AG04449 (cell line): ENCODE measurements at places on chromosomes 7 and 10.

GRCh38 chr7:118224521-118224920, at the start of gene ANKRD7:
TSS of gene ANKRD7 (plus strand) at chr7:118224704. CDS start at chr7:118224831, 127 bp downstream.
- no peak for DNase-seq

DNA sequence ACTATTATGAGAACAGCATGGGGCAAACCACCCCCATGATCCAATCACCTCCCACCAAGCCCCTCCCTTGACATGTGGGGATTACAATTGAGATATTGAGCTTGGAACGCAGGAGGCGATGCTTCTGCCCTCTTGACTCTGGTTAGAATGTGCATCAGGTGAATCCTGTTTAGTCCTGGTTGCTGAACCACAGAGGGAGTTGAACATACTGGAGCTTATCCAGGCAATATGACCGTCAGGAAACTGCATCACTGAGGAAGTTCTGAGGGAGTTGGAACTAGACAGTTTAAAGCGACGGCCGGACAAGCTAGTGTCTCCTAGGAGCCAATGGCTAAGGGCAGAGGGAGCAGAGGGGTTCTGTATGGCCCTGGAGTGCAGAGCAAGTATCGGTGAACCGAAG, 31.8 kb upstream of the GARS1 start:
- no peak for DNase-seq

GRCh38 chr7:129851809-129852208, 101.0 kb downstream of the UBE2H start:
- DNase-seq = no peak

- no peak for DNase-seq
These were observed 32.7 kb downstream of the LGI1 start for GRCh38 chr10:93790439-93790838.

- DNase-seq = no peak
These were observed 38.8 kb downstream of the ERLIN1 start for GRCh38 chr10:100146875-100147650.

DNA sequence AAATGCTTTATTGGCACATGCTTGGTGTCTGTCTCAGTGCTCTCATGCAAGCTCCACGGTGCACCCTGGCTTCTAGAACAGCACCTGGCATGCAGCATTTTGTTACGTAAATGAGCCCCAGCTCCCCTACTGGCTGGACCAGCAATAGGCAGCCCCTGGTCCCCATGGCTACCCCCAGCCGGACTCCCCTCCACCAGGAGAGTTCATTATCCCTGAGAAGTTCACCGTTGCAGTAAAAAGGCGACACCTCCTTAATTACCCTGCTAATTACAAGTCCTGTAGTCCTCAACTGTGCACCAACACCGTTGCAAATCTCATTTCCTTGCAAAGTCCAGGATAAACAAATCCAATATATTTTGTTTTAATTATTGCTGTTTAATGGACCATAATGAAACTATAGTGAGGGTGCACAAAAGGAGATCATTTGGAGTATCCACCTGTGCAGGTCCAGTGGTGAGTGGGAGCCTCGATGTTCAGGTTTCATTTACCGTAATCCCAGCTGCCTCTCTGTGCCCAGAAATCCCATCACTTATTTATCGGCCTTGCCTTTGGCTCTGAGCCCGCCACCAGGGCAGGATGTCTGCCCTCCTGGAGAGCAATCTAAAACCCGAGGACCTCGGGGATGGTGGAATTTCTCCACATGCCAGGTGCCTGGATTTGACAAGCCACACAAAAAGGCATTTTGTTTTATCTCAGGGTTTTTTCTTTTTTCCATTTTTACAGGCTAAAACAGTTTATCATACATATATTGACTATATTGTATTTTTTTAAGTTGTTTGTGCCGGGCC, 12.8 kb upstream of the DRGX start:
- DNase-seq = no peak

DNA sequence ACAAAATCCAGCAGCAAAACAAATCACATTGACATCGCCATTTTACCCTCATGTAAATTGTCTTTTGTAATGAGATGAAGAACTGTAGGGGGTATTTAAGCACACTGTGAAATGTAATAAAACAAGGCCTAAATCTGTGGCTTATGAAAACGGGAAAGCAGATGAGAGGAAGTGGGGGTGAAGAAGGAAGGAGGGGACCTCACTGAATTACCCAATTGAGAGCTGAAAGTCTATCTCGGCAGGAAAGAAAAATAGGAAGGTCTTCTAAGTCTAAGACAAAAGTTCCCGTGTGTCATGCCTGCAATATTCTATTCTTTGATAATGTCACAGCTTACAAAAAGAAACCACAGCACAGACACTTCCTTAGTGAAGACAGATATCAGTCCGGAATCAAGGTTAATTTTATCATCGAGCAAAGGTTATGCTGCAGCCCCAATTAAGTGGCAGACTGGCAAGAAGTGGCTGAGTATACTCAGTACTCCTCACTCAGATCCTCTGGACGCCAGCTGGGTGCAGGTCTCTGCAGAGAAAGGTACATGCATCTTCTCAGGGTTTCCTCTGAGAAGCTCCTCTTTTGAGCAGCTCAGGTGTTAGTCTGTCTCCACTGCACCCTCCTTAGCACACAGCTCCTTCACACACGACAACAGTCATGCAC, 239.7 kb downstream of the FANK1 start:
- DNase-seq = no peak

GRCh38 chr10:14531974-14532373, 201.2 kb upstream of the FRMD4A start:
- no peak for DNase-seq

DNA sequence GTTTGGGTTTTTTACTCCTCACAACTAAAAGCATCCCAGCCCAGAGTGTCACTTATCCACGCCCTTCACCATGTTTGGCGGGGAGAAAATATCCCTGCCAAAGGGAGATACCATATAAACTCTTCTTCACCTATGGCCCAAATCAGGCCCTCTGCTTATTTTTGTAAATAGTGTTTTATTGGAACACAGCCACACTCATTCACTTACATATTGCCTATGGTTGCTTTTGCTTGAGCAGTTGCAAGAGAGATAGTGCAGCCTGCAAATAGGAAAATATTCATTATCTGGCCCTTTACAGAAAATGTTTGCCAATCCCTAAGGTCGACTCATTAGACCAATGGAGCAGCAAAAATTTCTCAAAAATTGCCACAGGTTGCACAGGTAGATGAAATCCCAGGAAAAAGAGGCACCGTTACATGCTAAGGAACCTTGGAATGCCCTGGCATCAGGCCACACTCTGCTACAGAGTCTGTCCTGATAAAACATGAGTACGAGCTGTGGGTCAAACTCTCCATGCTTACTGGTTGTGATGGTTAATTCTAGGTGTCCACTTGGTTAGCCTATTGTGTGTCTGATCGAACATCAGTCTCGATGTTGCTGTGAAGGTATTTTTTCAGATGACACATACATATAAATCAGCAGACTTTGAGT, 7.9 kb upstream of the RASSF4 start:
- no peak for DNase-seq

- DNase-seq = no peak
These were observed 186.7 kb upstream of the HGF start for GRCh38 chr7:81956520-81956919.
